ENCODE measurements at places on chromosomes 11 and 22.

DNA sequence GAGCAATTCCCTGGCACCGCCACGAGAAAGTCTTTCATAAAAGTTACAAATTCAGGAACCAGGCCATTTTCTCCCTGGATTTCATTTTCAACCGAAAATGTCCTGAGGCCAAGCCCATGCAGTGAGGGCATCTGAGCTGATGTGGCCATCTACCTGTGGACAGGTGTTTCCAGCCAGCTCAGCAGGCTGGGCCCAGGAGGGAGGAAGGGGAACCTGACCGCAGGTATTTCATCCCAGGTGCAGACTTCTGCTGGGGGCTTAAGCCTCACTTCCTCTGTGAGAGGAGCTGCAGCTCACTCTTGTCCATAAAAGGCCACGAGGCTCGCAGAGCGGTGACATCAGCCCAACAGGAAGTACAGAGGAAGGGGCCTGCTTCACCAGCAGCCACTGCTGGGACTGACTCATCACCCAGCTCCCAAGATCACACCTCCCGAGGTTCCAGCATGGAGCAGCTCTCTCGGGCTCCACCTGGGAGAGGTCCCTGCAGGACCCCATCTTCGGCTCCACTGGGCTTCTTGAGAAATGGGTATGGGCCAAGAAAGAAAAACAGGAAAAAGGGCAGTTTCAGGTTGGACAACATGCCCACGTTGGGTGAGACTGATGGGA, 56.4 kb downstream of the MYH9 start:
- peak; percentile 94 for DNase-seq

- no peak for DNase-seq
Measured at GRCh38 chr22:46259374-46259773, 3.8 kb downstream of the PKDREJ start.

DNA sequence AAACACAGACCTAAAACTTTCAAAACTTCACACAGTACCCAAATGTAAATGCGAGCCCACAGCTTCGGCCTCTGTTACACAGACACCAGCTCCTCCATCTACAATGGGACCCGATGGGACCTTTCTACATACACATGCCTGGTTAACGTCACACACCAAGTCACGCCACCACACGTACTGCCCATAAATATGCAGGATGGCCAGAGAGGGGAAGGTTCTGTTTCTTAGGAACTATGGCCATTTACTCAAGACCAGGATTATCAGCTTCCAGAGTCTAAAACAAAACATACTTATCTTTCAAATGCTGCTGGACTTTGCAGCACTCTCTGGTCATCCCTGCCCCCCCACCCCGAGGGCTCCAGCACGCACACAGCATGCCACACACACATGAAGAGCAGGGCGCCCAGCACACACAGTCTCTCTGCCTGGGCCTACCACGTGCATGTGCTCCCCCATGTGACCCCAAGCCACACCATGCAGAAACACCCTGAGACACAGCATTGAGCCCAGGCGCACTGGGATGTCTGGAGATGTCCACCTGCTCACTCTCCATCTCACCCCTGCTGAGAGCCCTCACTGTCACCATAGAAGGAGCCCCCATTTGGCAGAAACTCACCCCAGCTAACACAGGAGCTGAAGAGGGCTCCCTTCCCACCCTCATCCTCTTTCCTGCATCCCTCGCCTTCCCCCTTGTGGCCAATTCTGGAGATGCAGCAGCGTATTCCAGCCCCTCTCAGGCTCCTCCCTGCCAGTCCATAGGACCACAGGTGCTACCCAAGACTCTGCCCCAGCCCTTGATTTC, 61.8 kb downstream of the SLC22A12 start:
- peak; percentile 86 for DNase-seq

GRCh38 chr11:127679816-127680545, 679.4 kb upstream of the KIRREL3 start:
- DNase-seq = no peak

GRCh38 chr11:44607987-44608386, 42.5 kb downstream of the CD82 start:
- DNase-seq = no peak

DNA sequence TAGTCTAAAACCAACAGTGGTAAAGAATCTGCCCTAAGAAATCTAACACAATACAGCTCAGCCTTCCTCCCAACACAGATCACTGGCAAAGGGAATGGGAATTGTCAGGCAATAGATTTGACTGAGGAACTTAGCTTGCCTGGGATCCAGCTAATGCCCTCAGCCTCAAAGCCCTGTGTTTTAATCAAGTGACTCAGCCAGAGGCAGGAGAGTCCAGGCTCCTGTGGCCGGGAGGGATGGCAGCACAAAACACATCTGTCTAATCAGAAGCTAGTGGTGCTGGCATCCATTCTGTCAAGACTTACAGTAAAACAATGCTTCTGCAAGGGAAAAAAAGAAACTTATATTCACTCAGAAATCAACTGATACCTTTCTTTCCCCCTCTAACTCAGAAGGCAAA, 5.6 kb downstream of the SYTL2 start:
- DNase-seq = no peak

GRCh38 chr11:102449651-102450570, 2.7 kb downstream of the TMEM123 start:
- DNase-seq = no peak

- no peak for DNase-seq
Measured at GRCh38 chr22:36658900-36659299, 44.7 kb downstream of the CACNG2 start.

- DNase-seq = no peak
Measured at GRCh38 chr11:133065847-133066485, 466.3 kb downstream of the OPCML start.

DNA sequence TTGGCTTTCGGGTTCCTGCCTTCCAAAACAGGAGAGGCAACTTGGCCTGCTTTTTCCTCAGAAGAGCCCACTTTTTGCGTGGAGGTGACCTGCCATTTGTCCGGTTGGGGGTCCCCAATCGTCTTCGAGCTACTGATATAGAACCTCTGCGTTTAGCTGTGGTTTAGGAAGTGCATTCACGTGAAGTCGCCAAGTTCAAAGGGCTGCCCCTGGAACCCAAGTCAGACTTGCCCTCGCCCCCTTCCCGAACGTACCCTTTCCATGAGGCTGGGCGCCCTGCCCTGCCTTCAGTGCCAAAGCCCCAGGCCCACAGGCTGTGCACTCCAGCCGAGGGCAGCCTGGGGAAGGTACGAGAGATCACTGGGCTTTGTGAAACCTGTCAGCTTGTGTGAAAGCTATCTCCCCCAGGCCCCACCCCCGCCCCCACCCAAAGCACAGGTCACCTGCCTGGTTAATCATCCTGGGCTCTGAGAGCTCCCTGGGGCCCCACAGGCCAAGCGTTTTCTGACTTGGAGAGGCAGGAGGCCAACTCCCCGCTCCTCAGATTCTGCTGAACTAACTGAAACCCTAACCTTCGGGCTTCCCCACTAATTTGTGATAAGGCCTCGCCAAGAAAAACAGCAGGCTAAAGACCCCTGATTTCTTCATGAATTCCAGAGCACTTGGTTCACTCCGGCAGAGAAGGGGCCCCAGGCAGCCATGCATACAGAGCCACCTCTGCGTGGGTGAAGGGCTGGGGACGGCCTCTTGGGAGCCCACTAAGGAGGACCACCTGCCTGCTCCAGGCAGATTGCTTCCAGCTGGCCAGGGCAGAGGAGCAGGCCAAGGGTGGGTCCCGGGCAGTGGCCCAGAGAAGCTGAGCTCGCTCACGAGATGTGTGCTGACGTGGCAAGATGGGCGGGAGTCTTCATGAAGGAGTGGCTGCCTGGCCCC, 25.8 kb upstream of the KCNQ1OT1 start:
- no peak for DNase-seq

DNA sequence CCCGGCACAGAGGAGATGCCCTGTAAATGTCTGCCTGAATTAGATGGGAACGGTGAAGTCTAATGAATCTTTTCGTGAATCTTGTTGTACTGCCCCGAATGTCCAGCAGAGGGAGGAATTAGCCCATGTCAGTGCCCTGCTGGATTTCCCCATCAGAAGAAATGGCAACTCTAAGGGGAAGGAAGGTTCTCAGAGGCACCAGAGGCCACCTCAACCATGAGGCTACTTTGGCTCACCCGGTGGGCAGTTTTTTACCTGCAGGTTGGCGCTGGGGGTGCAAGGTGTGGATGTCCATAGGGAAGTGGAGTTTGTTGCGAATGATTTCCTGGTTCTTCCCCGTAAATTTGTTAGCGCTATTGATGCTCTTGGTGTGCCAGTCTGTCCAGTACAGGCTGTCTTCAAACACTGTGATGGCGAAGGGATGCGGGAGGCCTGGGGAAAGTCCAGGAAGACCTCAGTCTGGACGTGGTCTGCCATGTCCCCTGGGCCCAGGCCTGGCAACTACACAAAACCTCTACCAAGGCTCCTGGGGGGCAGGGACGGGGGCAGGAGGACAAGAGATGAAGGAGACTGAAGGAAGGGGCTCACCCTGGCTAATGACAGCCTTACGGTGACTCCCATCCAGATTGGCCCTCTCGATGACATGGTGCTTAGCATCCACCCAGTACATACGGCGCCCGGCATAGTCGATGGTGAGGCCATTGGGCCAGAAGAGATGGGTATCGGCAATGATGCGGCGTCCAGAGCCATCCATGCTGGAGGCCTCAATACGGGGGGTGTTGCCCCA, 28.5 kb downstream of the LRP4 start:
- DNase-seq = peak; percentile 85

- no peak for DNase-seq
Measured at GRCh38 chr11:64930340-64930739, 5.4 kb downstream of the GPHA2 start.

GRCh38 chr22:21568347-21569075, 997 bp downstream of the UBE2L3 start:
- peak; percentile 7 for DNase-seq

DNA sequence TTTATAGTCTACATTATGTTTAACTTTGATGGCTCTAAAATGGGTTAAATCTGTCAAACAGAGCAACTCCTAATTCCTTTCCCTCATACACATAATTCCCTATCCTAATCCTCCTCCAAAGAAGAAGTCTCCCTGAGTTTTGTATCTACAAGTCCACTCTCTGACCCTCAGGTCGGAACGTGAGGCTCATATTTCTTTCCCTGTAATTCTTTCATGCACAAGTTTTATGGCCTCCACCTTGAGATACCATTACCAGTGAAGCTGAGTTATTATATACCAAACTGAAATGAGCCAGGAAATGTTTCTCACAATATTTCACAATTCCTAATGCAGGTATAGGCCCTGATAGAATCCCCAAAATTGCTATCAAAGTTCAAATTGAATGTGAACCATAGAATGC, 106.4 kb downstream of the CASP12 start:
- DNase-seq = no peak

DNA sequence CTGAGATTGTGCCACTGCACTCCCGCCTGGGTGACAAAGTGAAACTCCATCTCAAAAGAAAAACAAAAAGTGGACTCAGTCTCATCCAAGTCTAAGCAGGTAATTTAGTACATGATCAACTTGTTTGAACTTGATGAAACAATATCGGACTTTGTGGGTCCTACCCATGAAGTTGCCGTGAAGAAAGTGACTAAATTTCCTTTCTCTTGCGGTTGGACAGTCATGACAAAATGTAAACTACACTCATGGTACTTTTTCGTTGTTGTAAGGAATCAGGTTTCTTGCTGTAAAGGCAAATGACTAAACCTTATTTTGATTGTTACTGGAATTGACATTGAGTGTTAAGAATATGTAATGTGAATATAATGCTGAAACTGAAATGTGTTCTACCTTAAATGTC, 164.5 kb upstream of the PLET1 start:
- DNase-seq = no peak

DNA sequence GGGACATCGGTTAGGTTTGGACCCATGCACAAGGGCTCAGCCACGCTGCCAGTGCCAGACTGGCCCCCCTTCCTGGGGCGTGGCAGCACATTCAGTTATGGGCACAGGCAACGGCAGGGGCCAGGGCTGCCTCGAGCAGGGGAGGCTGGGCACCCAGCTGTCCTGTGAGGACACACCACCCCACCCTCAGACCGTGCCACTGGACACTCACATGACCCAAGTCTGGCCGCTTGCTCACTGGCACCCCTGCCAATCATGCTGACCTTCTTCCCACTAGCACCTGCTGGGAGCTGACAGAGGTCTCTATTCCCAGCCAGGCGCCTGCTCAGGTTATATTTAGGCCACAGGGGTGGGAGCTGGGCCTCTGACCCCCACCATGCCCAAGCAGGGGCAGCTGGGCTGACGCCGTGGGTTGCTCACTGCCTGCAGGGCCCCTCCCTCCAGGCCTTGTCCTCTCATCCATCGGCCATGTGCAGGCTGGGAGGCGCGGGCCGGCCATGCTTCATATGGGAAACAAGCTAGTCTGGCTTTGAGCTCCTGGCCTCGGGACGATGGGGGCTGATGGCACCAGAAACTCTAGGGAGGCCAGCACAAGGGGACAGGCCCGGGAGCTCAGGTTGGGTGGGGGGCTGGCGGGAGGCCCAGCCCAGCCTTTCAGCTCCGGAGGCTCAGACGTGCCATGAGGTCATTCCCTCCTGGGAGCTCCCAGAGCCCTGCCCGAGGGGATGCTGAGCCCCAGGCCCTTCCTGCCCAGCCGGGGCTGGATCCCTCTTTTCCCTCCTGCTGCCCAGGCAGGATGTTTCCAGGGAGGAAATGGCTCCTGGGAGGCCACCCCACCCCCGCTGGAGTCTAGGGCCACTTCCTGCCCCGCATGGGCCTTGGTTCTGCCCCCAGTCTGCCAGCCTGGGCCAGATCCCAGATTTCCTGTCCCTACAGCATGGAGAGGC, 15.2 kb upstream of the TBX1 start:
- DNase-seq = no peak

GRCh38 chr11:27914080-27914479, 193.9 kb downstream of the KIF18A start:
- no peak for DNase-seq

DNA sequence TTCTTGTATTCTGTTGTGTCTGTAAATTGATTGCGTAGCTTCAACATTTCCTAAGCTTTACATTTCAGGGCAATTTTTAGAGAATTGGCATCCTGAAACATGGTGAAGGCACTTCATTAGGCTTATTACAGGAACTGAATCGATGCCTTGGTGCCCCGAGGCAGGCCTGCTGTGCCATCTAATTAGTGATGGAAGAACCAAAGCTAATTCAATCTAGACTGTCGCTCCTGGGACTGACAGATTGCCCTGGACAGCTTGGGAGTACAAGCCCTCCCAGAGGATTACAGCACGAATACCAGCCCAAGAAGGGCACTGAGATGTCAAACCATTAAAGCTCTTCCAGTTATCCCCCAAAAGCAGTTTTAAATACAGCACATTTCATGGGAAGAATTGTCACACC, 243.2 kb upstream of the ZC3H12C start:
- DNase-seq = no peak

DNA sequence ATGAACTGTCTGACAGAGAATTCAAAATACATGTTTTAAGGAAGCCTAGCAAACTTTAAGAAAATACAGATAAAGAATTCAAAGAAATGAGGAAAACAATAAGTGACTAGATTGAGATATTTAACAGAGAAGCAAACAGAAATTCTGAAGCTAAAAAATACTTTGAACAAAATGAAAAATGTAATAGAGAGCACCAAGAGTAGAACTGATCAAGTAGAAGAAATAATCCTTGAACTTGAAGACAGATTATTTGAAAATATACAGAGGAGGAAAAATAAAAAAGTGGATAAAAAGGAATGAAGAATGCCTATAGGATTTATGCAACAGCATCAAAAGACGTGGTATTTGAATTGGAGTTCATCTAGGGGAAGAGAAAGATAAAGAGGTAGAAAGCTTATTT, 101.9 kb upstream of the OR4B1 start:
- no peak for DNase-seq

All from RPMI8226 (cell line).